ENCODE measurements at places on chromosomes 3 and 15.

DNA sequence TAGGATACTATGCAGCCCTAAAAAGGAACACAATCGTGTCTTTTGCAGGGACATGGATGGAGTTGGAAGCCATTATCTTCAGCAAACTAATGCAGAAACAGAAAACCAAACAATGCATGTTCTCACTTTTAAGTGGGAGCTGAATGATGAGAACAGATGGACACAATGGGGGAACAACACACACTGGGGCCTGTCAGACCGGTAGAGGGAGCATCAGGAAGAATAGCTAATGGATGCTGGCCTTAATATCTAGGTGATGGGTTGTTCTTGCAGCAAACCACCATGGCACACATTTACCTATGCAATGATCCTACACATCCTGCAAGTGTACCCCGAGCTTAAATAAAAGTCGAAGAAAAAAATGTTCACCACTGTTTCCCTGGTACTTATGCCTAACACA, 17.5 kb downstream of the SENP7 start:
- no peak for DNase-seq

GRCh38 chr15:85296615-85297402, 83.6 kb upstream of the AKAP13 start:
- DNase-seq, result peak; percentile 79

- no peak for DNase-seq
These were observed 58.3 kb downstream of the CLEC3B start for GRCh38 chr3:45084361-45084760.

DNA sequence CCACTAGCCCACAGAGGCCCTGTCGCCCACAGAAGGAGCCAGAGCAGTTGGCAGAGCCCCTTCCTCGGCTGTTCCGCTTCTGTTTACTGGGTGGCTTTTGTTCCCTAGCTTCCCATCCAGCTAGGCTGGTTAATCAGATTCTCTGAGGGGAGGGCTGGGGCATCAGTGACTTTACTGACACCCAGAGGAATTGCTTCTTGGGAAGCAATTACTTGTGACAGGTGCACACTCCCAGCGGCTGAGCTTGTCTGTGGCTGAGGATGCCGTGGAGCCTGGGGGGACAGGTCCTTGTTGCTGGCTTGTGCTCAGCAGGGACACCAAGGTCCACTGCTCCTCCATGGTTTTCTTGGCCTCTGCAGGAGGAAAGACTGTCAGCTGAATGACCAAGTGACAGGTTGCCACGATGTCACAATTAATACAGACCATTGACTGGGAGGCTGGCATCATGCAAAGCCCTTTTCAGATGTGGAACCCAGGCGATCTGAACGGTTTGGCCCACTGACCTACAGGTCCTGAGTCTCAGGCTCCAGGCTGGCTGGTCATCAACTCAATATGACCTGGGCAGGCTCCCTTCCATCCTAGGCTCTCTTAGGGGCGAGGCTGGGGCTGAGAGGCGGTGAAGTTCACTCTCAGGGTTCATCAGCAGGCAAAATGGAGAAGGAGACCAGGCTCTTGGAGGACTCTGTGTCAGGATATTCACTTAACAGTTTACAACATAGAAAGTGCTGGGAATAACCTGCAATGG, 31.8 kb upstream of the SFMBT1 start:
- DNase-seq, result no peak

GRCh38 chr3:134201201-134202130, 49.2 kb downstream of the RYK start:
- no peak for DNase-seq

GRCh38 chr15:39584662-39585388, 3.9 kb downstream of the THBS1 start:
- DNase-seq, result no peak

GRCh38 chr3:123740391-123740822, 143.7 kb downstream of the MYLK start:
- no peak for DNase-seq

GRCh38 chr3:169822540-169822939, 9.8 kb upstream of the LRRC34 start:
- DNase-seq, result no peak

DNA sequence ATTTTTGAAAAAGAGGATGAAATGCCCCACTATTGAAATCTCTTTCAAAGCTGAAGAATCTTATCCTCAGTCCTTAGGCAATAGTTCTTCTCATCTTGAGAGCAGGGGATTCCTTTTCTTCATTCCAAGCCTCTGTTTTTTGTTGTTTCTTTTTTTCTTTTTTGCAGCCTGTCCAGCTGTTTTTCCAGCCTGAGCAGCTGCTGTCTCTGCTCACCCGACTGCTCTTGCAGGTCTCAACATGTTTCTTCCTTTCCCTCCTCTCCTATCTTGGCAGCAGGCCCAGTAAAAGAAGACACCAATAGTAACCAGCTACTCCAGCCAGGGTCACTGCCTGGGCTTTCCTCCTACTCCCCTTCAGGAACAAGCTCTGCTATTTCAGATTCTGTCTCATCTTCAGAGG, 23.8 kb downstream of the MEX3B start:
- DNase-seq, result no peak

DNA sequence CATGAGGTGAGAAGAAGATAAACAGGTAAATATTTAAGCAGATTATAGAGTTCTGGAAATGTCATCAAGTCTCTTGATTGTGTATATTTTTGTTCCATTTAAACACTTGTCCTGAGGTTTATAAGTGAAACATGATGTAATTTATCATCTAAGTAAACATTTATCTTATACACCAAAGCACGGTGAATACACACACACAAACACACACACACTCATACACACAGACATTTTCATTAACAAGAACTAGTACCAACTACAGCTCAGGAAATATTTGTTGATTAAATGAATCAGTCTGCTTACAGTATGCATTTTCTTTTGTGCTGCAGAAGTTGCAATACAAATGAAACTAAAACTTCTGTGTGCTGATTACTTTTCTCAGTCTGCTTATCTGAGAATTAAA, 357.3 kb downstream of the ZBTB20 start:
- DNase-seq, result no peak

Data from activated CD4-positive, alpha-beta T cell treated with anti-CD3 and anti-CD28 coated beads for 36 hours (primary cell).